SJSA1 (cell line): ENCODE measurements at places on chromosomes 7 and 10.

- no peak for DNase-seq
These were observed 370.3 kb upstream of the NFE2L3 start for GRCh38 chr7:25781704-25782103.

DNA sequence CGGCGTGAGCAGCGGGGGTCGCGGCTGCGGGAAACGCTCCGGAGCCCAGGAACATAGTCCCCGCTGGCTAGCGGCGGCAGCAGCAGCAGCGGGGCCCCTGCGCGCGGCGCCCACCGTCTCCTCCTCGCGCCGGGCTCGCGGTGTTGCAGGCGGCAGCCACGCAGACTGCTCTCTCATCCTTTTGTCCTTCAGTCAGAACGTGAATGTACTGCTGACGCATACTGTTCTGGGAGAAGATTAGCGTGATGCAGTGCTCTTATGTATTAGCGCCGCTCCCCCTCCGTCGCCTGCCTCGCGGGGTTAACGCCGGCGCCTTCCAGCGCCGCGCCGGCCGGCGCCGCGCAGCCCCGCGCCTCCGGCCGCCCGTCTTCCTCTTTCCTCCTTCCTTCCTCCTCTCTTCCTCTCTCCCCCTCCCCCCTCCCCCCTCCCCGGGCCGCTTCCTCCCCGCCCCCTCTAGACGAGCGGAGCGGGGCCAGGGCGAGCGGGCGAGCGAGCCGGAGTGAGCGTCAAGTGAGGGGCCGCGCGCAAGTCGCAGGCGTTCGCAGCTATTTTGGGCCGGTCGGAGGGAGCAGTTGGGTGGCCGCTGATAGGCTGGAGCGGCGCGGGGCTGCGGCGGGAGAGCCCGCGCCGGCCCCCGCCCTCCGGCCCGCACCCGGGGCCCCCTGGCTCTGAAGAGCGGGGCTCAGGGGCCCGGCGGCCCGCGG, 816 bp upstream of the LRRC4 start:
- peak; percentile 81 for DNase-seq

DNA sequence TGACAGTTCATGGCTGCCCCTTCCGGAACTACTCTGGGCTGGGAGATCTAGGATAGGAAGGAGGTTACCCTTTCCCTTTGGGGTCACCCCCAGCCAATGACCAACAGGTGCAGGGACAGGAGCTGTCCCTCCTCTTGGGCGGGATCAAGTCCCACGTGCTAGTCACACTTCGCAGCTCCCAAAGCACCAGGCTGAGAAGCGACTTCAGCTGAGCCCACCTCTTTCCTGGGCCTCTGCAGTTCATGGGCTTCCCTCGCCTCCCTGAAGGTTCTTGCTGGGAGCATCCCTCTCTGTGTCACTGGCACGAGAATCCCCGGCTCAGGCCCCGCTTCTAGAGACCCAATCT, 115.5 kb downstream of the FAM53B start:
- DNase-seq: no peak

DNA sequence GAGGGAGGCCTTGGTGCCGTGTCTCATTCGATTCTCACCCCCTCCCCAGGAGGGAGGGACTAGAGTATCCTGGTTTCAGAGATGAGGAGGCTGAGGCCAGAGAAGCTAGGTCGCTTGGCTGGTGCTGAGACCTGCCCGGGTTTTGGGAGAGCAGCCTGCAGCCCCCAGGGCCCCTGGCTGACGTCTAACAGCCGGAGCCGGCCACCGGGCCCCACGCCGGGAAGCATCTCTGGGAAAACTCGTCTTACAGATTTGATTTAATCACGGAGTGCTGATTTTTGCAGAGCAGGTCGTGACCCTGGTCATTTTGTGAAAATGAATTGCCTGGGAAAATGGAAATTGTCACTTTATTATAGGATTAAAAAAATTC, 97.5 kb downstream of the MICALL2 start:
- DNase-seq: no peak

DNA sequence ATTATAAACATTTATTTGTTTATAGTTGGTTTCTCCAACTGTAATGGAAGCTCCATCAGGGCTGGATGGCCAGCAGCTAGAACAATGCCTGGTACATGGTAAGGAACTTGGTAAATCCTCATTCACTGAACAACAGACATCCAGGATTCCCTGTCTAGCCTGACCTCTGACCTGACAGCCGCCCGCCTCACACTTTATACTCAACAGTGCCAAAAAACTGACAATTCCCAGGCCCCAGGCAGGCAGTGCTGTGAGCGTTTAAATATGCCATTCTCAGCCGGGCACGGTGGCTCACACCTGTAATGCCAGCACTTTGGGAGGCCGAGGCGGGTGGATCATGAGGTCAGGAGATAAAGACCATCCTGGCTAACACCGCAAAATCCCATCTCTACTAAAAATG, 55.9 kb downstream of the RSU1 start:
- no peak for DNase-seq

- no peak for DNase-seq
These were observed 523 bp upstream of the CDK1 start for GRCh38 chr10:60777696-60778213.

- DNase-seq: no peak
These were observed 9.4 kb downstream of the NOC3L start for GRCh38 chr10:94353336-94353735.

GRCh38 chr10:124271676-124272075, 147.0 kb downstream of the OAT start:
- no peak for DNase-seq

DNA sequence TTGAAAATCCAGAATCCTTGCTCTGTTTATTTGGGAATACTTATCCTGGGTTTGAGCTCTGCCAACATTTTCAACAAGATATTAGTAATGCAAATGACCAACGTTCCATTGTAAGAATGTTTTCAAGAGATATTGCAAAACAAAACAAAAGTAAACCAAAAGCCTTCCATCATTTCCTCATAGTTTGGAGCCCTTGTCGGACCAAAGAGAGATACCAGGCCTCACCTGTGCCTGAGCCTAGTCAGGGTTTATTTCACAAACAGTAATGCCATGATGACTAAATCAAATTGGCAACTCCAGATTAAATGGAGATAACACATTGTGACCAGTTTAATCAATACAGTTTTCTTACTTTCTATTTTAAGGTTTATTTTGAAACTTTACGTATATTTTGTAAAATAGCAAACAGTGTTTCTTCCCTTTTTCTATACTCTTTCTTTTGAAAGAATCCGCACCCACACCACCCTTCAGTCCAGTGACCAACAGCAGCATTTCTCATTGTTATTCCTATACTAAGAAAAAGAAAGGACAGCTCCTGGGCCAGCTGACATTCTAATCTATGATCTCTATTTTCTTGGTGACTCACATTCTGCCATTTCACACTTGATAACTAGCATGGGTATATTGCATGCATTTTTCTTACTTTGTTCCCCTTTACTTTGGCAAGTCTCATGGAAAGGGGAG, 168.5 kb upstream of the MEOX2 start:
- no peak for DNase-seq

GRCh38 chr10:31963589-31963980, 35.0 kb upstream of the ARHGAP12 start:
- no peak for DNase-seq
